ENCODE measurements at places on chromosomes 6 and 20. TPM values are rescaled to one million over a fixed set of nuclear protein-coding genes. Genes with fewer than 3 reads are reported as not detected.

The GRM1 gene
- polyA plus RNA-seq = not detected

The AMD1 gene
- 45.3 TPM for polyA plus RNA-seq

The GSTA4 gene
- polyA plus RNA-seq = 0.18 TPM

- no peak for DNase-seq
Measured at GRCh38 chr20:17796091-17796563, 96.4 kb downstream of the BANF2 start.

- no peak for DNase-seq
Measured at GRCh38 chr6:158481690-158482473, 78.0 kb upstream of the TMEM181 start.

DNA sequence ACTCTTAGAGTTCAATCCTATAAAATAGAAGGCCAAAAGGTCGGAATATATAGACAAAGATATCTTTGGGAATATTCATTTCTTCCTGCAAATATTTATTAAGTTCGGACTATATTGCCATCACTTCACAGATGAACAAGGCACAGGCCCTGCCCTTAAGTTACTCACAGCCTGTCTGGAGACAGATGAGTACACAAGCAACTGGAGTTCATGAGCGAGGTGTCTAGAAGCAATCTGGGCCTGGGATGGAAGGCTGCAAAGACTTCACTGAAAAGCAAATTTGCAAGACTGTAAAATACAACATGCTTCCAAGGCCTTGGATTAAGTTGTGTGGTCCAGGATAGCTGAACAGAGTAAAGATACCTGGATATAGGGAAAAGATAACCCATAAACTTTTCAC lies 56.7 kb upstream of the CEP85L start:
- no peak for DNase-seq

The MOXD1 gene
- not detected for polyA plus RNA-seq

The CRISP2 gene
- not detected for polyA plus RNA-seq
